Osteoblast (primary cell): ENCODE measurements at places on chromosomes 16 and 17. TPM values are rescaled to one million over a fixed set of nuclear protein-coding genes. Genes with fewer than 3 reads are reported as not detected.

Gene GFAP
- under 0.01 TPM in 2 replicates for total RNA-seq

Gene NOS2
- total RNA-seq = not detected in 2 replicates

Gene SEZ6L2
- 1.5 and 2.9 TPM in 2 replicates for total RNA-seq

Gene RND2
- 0.29 and 0.36 TPM in 2 replicates for total RNA-seq

Gene KLHL10
- total RNA-seq = 0.36 and 0.59 TPM in 2 replicates

Gene EME1
- 0.59 and 0.72 TPM in 2 replicates for total RNA-seq

Gene NOG
- 0.72 and 1.2 TPM in 2 replicates for total RNA-seq

Gene YBX2
- total RNA-seq = under 0.01 TPM in 1 of 2 replicates, not detected in the other

Gene CFAP52
- total RNA-seq = under 0.01 TPM in 1 of 2 replicates, not detected in the other

Gene DEXI
- 32.7 and 34.0 TPM in 2 replicates for total RNA-seq

Gene FAAP100
- 43.0 and 44.5 TPM in 2 replicates for total RNA-seq

Gene ZNF750
- total RNA-seq = not detected in 2 replicates

Gene SLC22A31
- not detected in 2 replicates for total RNA-seq

Gene WDR59
- 14.8 and 21.5 TPM in 2 replicates for total RNA-seq

Gene PPM1E
- under 0.01 TPM in 2 replicates for total RNA-seq

Gene ETV4
- 0.72 and 1.2 TPM in 2 replicates for total RNA-seq

Gene SHISA9
- under 0.01 TPM in 2 replicates for total RNA-seq

Gene PRR35
- under 0.01 TPM in 1 of 2 replicates, not detected in the other for total RNA-seq

Gene CCDC144A
- total RNA-seq = 11.2 and 28.0 TPM in 2 replicates

Gene KIF2B
- not detected in 2 replicates for total RNA-seq

Gene RASL10B
- 2.7 and 4.0 TPM in 2 replicates for total RNA-seq

Gene PRAC1
- 0.88 TPM in 1 of 2 replicates, not detected in the other for total RNA-seq

Gene OR3A3
- total RNA-seq = not detected in 2 replicates

Gene UTS2R
- not detected in 2 replicates for total RNA-seq

Gene WDR90
- total RNA-seq = 10.3 and 19.2 TPM in 2 replicates

Gene IRX6
- 1.2 and 1.4 TPM in 2 replicates for total RNA-seq

Gene TP53TG3D
- 0.29 TPM in 1 of 2 replicates, not detected in the other for total RNA-seq

Gene FXR2
- total RNA-seq = 41.8 and 42.7 TPM in 2 replicates

Gene LUC7L3
- total RNA-seq = 25.6 and 34.7 TPM in 2 replicates

Gene KNOP1
- total RNA-seq = 10.1 and 15.3 TPM in 2 replicates

Gene ABCA10
- total RNA-seq = 0.88 and 1.8 TPM in 2 replicates

Gene SPATA22
- 0.29 and 2.2 TPM in 2 replicates for total RNA-seq

Gene NKD1
- total RNA-seq = under 0.01 TPM in 2 replicates

Gene EMP2
- total RNA-seq = 31.8 and 35.4 TPM in 2 replicates

Gene ZDHHC1
- total RNA-seq = 9.0 and 13.3 TPM in 2 replicates

Gene CA7
- not detected in 2 replicates for total RNA-seq

Gene SCN4A
- total RNA-seq = under 0.01 TPM in 1 of 2 replicates, not detected in the other

Gene RNPS1
- total RNA-seq = 64.2 and 81.1 TPM in 2 replicates

Gene PRSS27
- total RNA-seq = 1.5 and 2.5 TPM in 2 replicates

Gene FOXN1
- total RNA-seq = not detected in 2 replicates

Gene SLC13A2
- not detected in 2 replicates for total RNA-seq

Gene KRTAP2-2
- not detected in 2 replicates for total RNA-seq
